ENCODE measurements at places on chromosomes 7 and 10. TPM values are rescaled to one million over a fixed set of nuclear protein-coding genes. Genes with fewer than 3 reads are reported as not detected.

Gene HTR5A
- total RNA-seq, result not detected

Gene SPDYE2B
- not detected for total RNA-seq

Gene MOSPD3
- total RNA-seq, result 21.4 TPM

Gene SGMS1
- total RNA-seq, result 43.6 TPM

Gene AGR3
- not detected for total RNA-seq

Gene SLC18A2
- not detected for total RNA-seq

Gene APBB1IP
- total RNA-seq, result not detected

Measured in bronchus fibroblast of lung (primary cell).